NCI-H82 (cell line): ENCODE measurements at places on chromosomes 3 and 15.

DNA sequence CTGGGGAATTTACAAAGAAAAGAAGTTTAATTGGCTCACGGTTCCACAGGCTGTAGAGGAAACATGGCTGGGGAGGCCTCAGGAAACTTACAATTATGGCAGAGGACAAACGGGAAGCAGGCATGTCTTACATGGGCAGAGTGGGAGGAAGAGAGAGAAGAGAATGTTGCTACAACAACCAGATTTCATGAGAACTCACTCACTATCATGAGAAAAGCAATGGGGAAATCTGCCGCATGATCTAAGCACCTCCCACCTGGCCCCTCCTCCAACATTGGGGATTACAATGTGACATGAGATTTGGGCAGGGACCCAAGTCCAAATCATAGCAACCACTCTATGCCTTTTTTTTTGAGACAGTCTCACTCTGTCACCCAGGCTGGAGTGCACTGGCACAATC, 28.8 kb downstream of the PCNP start:
- DNase-seq = no peak

- DNase-seq = no peak
These were observed 39.7 kb downstream of the TBC1D2B start for GRCh38 chr15:78037779-78038305.

DNA sequence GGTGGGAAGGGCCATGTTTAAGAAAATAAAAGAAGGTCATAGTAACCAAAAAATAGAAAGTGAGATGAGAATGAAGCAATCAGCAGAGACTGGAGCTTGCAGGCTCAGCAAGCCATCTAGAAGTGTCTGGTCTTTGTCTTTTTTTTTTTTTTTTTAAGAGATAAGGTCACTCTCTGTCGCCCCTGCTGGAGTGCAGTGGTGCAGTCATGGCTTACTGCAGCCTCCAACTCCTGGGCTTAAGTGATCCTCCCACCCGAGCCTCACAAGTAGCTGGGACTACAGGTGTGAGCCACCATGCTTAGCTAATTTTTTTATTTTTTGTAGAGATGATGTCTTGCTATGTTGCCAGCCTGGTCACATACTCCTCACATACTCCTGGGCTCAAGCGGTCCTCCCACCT, 36.2 kb downstream of the GXYLT2 start:
- peak; percentile 4 for DNase-seq

DNA sequence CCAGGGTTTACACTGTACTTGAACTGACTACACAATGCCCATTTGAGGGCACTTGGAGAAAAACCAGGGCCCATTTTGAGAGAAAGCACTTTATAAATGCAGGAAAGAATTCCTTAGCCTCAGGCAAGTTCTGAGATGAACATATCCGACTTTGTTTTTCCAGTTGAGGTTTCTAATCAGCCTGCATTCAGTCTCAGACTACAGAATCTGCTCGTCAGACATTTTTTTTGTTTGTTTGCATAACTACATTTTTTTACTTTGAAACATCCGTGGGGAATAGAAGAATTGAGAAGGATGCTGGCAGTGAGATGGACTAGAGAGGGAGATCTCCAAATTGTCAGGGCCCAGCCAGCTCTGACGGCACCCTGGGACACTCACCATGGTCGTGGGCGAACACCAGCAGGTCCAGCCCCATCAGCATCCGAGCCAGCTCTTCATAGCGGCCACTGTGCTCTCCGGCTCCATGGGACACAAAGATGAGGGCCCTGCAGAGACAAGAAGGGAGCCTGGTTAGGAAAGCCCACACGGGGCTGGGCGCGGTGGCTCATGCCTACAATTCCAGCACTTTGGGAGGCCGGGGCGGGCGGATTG, 40.8 kb downstream of the MGLL start:
- no peak for DNase-seq

DNA sequence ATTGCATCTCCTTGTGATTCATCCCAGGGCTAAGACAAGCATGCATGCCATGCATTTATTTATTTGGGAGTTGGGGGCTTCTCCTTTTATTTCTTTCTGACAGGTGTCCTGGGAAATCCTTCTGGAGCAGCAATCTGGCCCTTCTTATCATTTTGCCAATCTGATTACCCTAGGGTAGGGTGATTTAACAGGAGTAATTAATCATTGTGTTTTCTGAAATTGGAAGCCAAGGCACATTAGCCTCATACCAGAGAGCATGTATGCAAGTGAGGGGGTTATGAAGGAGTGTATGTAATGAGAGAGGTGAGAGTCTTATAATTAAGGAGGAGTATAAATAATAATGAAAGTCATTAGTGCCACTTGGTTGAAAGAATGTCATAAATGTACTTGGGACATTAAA, 37.4 kb upstream of the ARPP21 start:
- peak; percentile 87 for DNase-seq

DNA sequence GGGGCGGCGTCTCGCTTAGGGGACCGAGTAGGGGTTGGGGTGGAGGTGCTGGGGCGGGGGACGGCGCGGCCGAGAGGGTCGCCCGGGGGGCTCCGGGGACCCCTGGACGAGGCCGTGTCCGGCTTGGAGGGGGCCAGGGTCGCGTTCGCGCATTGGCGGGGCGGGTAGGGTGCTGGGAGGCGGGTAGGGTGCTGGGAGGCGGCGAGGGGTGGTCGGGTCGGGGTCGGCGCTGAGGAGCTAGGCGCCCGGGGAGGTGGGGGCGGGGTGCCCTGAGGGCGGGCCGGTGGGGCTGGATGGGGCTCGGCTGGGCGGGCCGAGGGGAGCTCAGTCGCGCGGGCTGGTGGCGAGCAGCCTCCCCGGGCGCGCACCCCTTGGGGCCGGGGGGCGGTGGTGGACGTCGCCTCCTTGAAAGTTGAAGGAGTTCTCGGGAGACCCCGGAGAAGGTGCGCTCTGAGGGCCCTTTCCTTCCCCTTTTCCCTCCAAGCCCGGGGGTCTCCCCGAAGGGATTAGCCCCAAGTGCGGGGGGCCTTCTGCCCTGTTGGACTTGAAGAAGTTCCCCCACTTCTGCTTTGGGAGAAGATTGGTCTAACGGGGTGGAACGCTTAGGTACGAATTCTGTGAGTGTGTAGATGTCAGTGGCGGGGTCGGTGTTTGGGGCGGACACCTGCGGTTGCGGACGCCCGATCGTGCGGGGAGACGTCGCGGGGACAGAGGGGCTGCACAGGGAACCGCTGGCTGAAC, 543 bp downstream of the MEF2A start:
- DNase-seq = peak; percentile 53

GRCh38 chr3:87084868-87085267, 93.9 kb upstream of the VGLL3 start:
- no peak for DNase-seq

GRCh38 chr3:14113965-14114635, 10.6 kb downstream of the CHCHD4 start:
- DNase-seq = peak; percentile 28

- no peak for DNase-seq
These were observed 187.2 kb downstream of the SHQ1 start for GRCh38 chr3:72661115-72661457.

DNA sequence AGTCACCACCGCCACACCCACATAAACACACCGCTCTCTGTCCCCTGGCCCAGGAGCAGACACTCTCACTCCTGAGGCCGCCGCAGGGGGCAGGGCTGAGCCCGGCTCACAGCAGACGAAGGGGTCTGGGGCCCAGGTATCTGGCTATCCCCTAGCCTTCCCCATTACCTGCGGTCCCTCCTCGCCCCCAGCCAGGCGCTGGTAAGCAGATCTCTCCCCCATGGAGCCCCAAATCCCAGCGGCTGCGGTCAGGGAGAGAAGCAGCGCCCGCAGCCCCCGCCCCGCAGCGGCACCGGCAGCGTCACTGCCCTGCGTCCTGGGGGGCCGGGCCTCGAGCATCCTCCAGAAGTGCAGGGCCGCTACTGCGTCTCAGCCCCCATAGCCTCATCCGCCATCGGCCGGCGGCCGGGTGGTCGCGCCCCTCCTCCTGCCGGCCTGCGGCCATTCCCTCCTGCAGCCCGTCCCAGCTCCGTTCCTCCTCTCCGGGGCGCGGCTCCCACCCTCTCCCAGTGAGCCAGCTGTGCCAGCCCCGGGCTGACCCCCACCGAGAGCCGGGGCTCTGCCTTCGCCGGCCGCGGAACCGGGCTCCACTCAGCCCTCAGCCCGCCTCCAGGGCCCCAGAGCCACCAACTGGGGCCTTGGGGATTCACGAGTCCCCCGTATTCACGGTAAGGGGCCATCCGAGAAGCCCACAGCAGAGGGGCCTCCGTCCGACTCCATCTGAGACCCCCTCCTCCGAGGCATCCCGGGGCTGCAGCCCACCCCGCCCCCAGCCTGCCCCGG, 13.1 kb downstream of the TNK2 start:
- DNase-seq = peak; percentile 87

DNA sequence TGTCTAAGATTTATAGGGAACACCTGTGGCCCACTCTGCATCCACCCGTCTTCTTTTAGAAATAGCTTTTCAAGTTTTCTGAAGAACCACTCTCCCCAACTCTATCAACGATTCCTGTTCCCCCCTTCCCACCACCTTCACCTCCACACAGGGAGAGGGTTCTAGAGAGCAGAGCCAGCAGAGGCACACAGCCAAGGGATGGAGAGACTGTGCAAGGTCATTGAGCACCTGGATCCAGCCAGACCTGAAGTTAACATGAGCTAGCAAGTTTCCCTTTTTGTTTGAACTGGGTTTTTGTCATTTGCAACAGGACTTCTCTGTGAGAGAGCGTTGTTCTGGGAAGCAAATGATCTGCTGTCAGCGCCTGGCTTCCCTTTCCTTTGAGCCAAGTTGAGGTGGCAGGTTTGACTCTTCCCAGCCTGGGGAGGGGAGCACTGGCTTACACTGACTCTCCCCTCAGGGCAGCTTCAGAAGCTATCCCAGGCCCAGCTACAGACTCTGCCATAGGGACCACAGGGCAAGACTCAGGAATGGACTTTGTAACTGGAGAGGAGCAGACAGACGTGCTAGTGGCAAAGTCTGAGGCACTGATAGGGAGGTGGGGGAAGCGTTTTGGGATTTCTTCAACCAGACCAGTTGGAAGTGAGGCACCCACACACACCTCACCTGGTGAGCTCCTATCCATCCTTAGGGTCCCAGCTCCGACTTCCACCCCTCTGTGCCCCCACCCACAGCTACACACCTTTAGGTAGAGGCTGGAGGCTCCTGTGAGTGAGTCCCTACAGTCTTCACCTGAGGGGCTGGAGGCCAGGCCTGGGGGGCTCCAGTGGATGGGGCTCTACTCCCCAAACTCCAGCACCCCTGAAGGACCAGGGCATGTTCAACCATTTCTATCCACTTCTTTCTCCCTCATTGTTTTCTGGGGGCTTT, 19.4 kb upstream of the PLXNA1 start:
- DNase-seq = no peak

- no peak for DNase-seq
These were observed 25.7 kb downstream of the RGMA start for GRCh38 chr15:93063262-93063671.

- no peak for DNase-seq
These were observed 149.5 kb downstream of the FGF12 start for GRCh38 chr3:192577811-192578210.

- DNase-seq = no peak
These were observed 882.8 kb downstream of the NAALADL2 start for GRCh38 chr3:175741951-175742350.

DNA sequence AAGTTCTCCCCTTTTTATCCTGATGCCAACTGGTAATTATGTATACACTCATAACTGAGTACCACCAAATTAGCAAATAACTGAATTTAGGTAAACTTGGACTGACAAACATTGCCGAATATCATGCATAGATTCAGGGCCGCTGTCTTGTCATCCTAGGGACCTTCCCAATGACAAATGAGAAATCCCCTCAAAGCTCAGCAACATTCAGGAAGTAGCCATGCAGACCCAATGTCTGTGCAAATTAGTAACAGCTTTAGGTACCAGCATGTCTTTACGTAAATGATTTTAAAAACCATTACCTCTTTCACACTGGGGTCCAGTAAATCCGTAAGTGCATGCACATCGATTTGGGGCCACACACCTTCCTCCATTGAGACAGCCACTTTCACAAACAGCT, 49.5 kb downstream of the FBN1 start:
- no peak for DNase-seq

GRCh38 chr3:196274585-196274984, 12.9 kb downstream of the PCYT1A start:
- no peak for DNase-seq

- no peak for DNase-seq
These were observed 77.7 kb downstream of the CBLB start for GRCh38 chr3:105791131-105791530.

GRCh38 chr3:138732456-138732855, 102.3 kb downstream of the PIK3CB start:
- DNase-seq = no peak

GRCh38 chr3:66362541-66362941, 138.3 kb downstream of the LRIG1 start:
- DNase-seq = no peak

DNA sequence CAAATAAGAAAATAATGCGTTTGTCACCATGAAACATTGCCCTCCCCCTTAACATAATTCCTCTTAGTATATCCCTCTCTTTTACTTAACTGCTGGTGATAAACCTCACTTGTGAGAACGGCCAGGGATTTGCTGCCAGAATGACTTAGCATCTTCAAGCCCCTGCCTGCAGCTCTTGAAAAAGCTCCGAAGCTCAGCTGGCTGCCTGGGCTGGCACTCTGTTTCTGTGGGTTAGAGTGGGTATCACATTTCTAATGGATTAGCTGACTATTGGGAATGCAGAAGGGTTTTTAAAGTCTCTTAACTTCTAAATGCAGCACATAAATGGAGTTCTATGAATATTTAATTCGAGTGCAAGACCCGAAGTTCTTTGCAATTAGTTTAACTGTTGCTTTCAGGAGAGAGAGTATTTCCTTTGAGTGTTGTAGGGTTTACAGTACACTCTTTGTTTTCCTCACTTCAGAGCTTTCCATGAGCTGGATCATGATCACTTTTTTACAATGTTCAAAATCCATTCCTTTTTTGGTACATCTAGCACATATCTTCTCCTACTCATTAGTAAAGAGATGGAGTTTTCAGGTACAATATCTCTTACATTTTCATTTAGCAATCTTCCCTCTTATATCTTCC, 124.7 kb upstream of the RBMS3 start:
- DNase-seq = peak; percentile 77

- no peak for DNase-seq
These were observed 6.4 kb downstream of the MYL3 start for GRCh38 chr3:46856576-46857471.

DNA sequence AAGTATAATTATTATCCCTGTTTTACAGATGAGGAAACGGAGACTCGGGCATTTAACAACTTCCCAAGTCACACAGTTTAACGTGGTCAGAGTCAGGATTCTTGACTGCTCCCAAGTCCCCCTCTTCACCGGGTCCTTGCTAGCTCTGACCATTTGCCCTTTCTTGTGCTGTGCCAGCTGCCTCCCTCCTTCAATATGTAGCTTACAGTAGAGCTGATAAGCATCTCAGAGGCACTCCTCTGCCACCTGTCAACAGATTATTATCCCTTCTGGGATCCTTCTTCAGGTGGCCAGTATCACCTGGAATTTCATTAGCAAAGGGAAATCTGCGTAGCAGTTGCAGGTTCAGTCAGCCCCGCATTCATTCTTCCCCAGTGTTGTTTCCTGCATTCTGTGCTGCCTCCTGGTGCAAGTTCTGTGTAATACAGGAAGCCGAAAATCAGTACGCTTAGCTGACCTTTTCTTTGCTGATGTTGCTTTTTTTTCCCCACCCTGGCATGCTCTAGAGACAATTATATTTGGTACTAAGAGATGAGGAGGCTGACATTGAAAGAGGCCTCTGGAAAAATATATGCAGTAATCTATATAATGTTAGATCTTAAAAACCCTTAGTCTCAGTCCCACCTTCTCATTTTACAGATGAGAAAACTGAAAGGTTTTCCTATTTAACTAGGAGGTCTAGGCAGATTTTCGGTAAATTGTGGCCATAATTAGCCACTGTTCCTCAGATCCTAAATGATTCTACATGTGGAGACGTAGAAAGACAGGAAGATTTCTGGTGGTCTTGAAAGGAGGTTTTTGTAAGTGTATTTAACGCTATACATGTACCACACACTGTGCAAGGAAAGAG, 24.8 kb downstream of the TMOD2 start:
- DNase-seq = peak; percentile 80
